ENCODE measurements at places on chromosomes 7 and 10.

GRCh38 chr7:18445483-18445882 lies 50.1 kb upstream of the HDAC9 start:
- no peak for DNase-seq

DNA sequence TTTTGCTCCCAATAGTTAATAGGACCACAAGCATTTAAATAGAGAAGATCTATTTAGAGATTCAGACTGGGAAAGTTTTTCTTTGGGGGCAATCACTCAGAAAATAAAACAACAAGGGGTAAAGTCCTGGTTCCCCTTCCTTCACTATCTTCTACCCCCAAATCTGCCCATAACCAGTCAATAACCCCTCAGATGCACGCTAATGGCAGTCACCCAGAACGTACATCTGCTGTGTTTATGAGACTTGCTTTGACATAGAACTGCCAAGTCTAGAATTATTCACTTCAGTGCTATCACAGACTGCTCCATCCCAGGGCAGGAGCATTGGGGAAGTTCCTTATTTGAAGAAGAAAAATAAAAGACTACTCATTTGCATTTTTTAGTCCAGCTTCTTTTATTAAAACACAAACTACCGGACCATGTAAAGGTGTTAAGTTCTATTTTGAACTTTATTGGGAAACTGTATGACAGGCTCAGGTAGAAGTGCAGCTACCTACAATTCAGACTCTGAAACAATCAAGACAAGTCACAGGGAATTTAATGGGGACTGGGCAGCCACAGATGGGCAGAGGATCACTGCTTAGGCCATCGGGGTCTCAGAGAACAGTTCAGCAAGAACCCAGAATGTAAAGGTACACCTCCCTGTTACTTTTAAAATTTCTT lies 38.4 kb downstream of the ANK3 start:
- no peak for DNase-seq

GRCh38 chr7:30460246-30460633 lies 18.3 kb downstream of the NOD1 start:
- no peak for DNase-seq

GRCh38 chr7:108181073-108181985 lies 51.2 kb upstream of the LAMB4 start:
- peak; percentile 21 for DNase-seq

- no peak for DNase-seq
Observed at GRCh38 chr7:143255564-143255963, 7.7 kb upstream of the GSTK1 start.

GRCh38 chr10:35705051-35705450 lies 63.0 kb upstream of the FZD8 start:
- no peak for DNase-seq

GRCh38 chr10:75547391-75548298 lies 116.2 kb downstream of the LRMDA start:
- no peak for DNase-seq
